Kidney (tissue), 22 donors: ENCODE measurements at places on chromosomes 7 and 10. TPM values are rescaled to one million over a fixed set of nuclear protein-coding genes. Genes with fewer than 3 reads are reported as not detected.

MRPS24 gene
- total RNA-seq: 71.2 TPM

PRSS2 gene
- not detected for total RNA-seq

PBLD gene
- 33.5 TPM for total RNA-seq

GRCh38 chr10:77925410-77925794 lies 1.2 kb downstream of the DLG5 start:
- DNase-seq: no peak

DNA sequence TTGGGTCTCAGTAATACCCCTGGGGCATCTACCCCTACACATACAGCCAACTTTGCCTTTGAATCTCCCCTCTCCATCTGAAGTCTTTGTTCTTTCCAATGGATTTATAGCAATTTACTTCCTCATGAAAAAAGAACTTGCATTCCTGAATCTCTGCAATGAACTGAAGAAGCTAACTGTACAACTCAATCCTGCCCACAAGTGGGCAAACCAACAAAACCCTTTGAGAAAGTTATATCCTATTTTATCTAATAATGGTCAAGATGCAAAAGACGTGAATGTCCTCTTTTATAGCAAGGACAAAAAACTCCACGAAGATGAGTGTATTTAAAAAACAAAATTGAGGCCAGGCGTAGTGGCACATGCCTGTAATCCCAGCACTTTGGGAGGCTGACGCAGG lies 991.3 kb downstream of the LRMDA start:
- no peak for DNase-seq

- DNase-seq: no peak
Measured at GRCh38 chr10:44779511-44779910, 131.6 kb upstream of the TMEM72 start.

DNA sequence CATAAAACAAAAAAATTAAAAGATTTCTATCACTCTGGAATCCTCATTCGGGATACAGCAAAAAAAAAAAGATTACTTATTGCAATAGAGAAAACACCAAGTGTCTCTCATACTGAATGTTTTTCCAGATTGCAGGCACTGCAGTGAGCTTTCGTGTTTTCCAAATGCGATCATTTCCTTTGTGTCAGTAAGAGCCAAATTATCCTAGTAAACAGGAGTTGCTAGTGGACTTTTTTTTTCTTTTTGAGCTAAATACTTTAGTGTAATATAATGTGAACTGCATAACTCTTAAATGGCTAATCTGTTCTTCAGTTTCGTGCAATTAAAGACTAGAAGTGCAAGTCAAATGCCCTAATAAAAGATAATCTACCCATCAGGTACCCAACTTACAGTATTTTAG lies 44.4 kb upstream of the TOMM7 start:
- DNase-seq: no peak

MBLAC1 gene
- total RNA-seq: 2.4 TPM

ZNF22 gene
- 24.5 TPM for total RNA-seq

- no peak for DNase-seq
Measured at GRCh38 chr10:13340626-13341376, 7.3 kb downstream of the SEPHS1 start.

GRCh38 chr10:15313843-15314242 lies 57.2 kb downstream of the FAM171A1 start:
- no peak for DNase-seq

DNA sequence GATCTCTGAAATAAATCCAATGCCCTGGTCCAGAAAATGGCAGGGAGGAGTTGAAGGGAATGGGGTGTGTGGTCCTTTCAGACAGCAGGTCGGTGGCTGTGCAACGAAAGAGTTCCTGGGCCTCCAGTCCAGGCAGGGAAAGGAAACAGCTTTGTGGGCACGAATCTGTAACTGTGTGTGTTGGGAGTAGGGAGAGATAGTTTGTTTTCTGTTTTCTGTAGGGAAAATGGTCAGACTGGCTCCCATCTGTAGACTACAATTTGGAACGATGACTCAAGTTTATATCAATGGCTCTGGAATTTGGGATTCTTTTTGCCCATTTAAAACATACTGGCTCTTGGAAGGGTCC lies 2.6 kb upstream of the HOXA9 start:
- peak; percentile 22 for DNase-seq

DNA sequence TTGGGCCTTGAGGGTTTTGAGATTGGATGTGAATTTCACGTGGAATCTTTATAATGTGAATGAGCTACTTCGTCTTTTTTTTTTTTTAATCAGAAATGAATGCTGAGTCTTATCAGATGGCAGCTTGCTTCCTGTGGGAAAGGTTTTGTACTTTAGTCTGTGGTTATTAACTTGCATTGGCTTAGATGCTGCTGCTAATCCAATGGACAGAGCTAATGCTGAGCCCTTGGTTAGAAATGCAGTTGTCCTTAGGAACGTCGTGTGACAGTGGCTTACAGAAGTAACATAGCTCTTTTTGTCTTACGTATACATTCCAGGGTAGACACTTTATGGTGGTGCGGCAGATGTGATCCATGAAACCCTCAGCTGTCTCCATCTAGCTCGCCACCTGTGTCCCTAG lies 32.8 kb downstream of the ADCY1 start:
- DNase-seq: no peak

SERPINE1 gene
- total RNA-seq: 9.9 TPM

CALY gene
- total RNA-seq: 0.41 TPM

- no peak for DNase-seq
Measured at GRCh38 chr10:45096001-45096400, 95.3 kb downstream of the ZNF22 start.

- DNase-seq: no peak
Measured at GRCh38 chr10:61830072-61830845, 71.2 kb upstream of the ARID5B start.

AVPI1 gene
- total RNA-seq: 10.7 TPM

DNA sequence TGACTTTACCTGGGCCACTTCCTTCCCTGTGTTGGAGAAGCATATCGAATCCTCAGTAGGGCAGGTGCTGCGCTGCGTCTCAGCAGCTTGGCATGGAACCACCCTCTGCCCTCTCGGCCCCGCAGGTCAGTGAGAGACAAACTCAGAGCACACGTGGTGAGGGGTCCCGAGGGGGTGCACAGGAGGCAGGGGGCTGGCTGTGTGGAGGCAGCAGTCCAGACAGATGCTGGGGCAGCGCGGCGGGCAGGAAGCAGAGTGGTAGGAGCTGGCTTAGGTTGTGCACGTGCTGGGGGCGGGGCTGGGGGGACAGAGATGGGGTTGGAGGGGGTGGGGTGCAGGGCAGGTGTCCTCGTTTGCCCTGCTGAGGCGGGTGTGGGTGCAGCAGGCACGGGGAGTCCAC lies 33.1 kb downstream of the NUB1 start:
- DNase-seq: no peak

DNA sequence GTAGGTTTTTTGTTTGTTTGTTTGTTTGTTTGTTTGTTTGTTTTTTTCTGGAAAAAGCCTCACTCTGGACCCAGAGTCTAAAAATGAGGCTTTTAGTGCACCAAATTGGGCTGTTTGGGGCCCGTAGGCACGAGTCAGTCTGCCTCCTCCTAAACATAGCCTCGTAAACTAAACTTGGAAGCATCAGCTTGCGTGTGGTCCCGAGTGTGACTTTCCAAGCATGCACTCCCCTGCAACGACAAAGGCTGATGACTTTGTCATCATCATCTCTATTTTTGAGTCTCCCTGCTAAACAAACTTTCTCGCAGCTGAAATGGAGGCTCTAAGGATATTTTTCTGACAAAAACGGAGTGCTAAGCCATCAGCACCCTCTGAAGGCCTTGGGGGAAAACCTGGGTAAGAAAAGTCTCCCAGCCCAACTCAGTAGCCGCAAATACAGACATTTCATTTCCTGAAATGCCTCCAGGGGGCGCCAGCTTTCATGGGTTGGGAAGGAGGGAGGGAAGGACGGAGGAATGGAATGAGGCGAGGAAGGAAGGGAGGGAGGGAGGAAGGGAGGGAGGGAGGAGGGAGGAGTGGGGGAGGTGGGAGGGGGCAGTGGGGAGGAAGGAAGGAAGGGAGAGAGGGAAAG lies 245.9 kb downstream of the KCNMA1 start:
- DNase-seq: peak; percentile 81

- DNase-seq: peak; percentile 1
Measured at GRCh38 chr7:54187886-54188685, 354.1 kb upstream of the VSTM2A start.

- DNase-seq: no peak
Measured at GRCh38 chr10:3034616-3035015, 32.7 kb upstream of the PFKP start.

- no peak for DNase-seq
Measured at GRCh38 chr7:1431634-1432380, 27.5 kb downstream of the MICALL2 start.

TMEM140 gene
- 31.3 TPM for total RNA-seq

GRCh38 chr7:51606601-51607154 lies 290.1 kb upstream of the COBL start:
- no peak for DNase-seq

SLC18A2 gene
- total RNA-seq: 4.6 TPM

DNA sequence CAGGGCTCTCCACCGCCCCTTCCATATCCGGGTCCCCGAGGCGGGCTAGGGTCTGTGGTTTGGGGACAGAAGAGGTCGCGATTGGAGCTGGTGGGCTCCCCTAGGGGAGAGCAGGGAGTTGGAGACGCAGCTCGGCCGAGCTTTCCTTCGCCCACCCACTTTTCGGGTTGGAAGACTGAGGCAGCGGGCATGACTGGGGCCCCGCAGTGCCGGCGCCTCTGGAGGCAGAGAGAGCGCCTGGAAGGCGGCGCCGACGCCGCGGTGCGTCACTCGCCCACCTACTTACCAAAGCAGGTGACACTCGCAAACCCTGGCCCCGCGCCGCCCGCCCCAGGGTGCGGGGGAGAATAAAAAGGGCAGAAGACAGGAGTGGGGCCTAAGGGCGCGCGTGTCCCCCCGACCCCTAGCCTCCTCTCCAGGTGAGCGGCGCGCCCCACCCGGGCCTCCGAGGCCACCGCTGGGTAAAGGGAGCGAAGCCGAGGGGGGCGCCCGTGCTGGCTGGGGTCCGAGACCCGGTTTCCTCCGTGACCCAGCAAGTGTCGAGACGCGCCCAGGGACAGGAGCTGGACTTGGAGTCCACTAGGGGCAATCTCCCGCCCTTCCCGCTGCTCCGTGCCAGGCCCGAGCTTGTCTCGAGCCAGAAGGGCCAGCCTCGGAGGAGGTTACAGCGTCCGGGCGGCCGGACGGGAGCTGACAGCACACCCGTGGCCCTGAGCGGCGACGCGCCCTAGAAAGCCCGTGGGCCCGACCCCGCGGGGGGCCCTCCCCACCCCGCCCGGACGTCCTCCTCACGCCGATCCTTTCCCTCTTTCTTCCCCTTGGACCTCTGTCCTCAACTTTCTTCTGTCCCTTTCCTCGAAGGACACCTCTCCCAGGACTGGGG lies 34.4 kb upstream of the GRID1 start:
- peak; percentile 81 for DNase-seq

DNA sequence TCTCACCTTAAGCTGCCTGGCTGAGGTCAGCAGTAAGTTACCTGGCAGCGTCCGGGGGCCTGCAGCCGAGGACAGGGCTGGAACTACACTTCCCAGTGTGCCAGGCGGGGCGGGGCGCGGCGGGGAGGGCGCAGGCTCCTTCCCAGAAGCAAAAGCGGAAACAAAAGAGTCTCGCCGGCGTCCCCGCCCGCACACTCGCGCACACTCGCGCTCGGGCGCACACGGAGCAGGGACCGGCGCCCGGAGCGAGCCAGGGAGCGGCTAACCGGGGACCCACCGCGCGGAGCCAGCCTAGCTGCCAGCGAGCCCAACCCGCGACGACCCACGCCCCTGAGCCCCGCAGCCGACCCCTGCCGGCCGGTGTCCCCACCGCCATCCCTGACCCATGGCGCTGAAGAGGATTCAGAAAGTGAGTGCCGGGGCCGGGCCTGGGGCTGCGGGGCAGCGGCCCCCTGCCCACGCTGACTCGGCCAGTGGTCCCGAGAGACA lies at the start of gene UBE2D1:
Gene UBE2D1, plus strand, starts transcription at position 190 of the 489 bp plus-strand sequence. Its CDS starts 196 bp downstream, at position 386.
- peak; percentile 96 for DNase-seq

LLCFC1 gene
- total RNA-seq: not detected

DNA sequence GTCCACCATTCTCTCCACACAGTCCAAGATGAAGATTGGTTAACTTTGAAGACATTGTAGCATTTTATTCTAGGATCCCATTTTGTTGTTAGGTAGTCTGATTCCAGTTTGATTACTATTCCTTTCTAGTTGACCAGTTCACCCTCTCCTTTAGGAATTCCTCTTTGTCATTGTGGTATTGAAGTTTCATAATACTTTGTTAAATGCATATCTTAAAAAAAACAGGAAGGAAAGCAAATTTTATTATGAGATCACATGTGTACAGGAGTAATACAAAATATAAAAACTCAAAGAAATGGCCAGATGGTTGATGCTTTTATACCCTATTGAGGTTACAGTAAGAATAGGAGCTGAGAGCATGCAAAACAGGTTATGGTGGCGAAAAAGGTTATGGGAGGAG lies 15.5 kb upstream of the SEMA3C start:
- DNase-seq: no peak

DNA sequence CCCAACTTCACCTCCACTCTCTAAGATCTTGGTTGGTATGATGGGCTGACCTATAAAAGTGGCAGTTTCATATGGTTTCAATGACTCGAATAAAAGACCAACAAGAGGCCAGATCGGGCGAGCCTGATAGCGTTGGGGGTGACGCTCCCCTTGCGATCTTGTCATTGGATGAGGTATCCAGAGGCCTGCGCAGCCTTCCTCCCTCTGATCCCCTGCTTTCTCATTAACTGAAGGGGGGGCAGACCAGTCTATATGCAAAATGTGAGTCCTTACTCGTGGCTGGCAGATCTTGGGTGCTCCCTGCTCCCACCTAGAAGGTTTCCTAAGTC lies 937 bp upstream of the COBL start:
- DNase-seq: no peak

DNA sequence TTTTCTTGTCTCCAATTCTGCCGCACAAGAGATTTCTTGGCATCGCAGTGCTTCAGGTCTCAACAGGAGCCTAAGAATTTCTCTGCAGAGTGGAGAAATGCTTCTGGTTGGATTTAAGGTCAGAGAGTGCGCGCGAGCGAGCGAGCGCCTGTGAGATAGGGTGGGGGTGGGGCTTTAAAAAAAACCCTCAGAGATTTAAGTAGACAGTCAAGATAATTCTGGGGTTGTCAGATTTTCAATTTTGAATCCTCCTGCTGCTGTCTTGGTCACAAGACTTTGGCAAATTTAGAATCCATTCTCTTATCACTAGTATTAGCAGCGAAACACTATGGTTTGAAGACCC lies 49.7 kb downstream of the CPEB3 start:
- no peak for DNase-seq

- no peak for DNase-seq
Measured at GRCh38 chr7:119482209-119482608, 790.8 kb upstream of the KCND2 start.

PRKG1 gene
- 14.8 TPM for total RNA-seq

DNA sequence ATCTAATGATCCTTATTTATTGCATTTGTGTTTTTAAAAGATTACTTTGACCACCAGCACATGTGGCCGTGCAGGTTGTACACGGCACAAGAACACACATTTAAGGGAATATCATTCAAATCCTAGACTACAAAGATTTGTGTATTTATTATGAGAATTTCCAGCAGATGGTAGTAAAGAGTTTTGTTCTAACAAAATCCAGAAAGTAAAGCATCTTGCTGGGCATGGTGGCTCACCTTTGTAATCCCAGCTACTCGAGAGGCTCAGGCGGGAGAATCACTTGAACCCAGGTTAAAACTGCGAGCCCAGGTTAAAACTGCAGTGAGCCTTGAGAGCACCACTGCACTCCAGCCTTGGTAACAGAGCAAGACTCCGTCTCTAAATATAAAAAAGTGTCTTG lies 31.5 kb downstream of the MACROH2A2 start:
- no peak for DNase-seq

GRCh38 chr10:60732198-60732806 lies 46.0 kb upstream of the CDK1 start:
- peak; percentile 20 for DNase-seq

- no peak for DNase-seq
Measured at GRCh38 chr10:17123961-17124360, 5.7 kb downstream of the CUBN start.

AFAP1L2 gene
- 24.0 TPM for total RNA-seq

- DNase-seq: no peak
Measured at GRCh38 chr7:29274146-29275017, 79.8 kb downstream of the CHN2 start.
